ENCODE measurements at places on chromosomes 11 and 22.

- DNase-seq: no peak
Measured at GRCh38 chr11:69259096-69259495, 34.9 kb upstream of the MYEOV start.

GRCh38 chr22:19604711-19605268 is 80.6 kb upstream of the CLDN5 start:
- no peak for DNase-seq

DNA sequence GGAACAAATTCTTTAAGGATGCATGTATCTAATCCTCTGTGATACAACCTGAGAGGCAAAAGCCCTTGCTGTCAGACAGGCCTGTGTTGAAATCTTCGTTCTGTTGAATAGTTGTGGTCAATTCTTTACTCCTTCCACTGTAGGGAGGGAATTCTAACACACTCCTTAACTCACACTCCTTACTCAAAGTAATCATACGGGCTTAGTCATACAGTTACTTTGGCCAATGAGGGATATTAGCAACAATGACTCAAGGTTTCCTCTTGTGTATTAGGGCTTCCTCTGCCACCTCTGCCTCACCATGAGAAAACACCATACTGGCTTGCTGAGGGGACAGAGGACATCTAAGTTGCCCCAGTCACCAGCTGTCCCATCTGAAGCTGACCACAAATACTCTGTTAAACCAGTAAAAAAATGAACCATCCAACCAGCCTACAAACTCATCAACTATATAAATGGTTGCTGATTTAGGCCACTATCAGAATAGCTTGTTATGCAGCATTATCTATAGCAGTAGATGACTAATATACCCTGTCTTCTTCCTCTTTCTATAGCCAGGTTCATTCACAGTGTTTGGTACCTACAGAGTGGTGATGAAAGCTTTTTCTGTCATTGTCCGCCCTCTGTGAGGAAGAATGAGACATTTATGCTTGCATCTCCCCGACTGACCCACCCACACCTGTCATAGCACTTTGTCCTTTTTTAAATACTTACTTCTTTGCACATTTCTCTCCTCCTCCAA is 322.8 kb upstream of the SYN3 start:
- no peak for DNase-seq

DNA sequence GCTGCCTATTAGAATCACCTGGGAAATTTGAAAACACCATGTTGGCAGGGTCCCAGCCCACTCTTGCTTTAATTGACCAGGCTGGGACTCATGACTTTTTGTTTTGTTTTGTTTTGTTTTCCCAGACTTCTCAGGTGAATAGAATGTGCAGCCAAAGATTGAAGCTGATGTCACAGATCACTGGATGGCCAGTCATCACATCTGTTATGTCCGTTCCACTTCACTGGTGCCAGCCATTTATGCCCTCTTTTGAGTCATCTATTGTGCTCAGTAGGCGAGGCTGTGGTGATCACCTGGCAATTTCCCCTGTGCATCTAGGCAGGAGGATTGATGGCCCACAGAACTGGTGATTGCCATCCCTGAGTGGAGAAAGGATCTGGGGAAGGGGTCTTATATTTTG is 297.3 kb downstream of the INSC start:
- DNase-seq: no peak

DNA sequence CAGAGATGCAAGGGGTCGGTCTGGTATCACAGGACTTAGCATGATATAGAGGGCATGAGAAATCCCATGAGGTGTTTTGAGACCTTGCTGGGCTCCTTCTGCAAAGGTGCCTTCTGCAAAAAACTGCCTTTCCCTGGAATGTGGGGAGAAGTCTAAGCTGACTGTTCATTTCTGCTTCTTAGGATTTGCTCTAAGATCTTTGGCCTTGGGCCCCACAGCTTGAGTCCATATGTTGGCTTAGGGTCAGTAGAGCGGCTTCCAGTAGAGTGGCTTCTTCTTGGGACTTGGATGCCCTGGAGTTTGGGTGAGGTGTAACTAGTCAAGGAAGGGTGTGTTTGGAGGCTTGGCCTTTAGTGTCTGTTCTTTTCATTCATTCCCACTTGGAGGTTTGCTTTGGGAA is 37.0 kb downstream of the AMPD3 start:
- no peak for DNase-seq

DNA sequence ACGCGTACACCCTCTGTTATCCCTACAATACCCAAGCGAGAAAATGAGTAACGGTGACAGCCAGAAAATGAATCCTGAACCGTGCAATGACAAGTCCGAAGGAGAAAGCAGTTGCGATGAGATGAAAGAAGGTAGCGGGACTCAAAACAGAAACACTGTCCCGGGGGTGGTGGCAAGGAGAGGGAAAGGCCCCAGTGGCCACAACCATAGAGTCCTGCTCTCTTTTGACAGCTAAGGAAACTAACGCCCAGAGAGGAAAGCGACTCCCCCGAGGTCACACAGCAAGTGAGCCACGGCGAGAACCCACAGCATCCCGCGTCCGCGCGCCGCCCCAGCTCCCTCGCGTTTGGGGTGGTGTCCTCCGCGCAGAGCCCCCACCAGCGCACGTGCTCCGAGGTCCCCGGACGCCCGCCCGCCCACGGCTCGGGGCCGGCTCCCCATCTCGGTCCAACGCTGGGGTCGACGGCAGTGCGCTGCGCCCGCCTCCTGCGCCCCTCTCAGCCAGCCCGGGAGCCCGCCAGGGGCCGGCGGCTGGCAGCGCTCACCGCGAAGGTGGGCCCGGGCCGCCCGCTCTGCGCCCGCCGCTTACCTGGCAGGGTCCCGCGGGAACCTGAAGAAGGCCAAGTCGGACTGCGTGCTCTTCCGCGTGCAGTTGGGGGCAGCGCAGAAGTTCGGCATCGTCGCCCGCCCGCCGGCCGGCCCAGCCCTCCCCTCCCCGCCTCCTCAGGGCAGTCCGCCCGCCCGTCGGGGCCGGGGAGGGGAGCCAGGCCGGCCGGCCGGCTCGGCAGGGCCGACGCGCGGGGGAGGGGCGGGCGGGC is 564 bp downstream of the THAP12 start:
- DNase-seq: peak; percentile 38

DNA sequence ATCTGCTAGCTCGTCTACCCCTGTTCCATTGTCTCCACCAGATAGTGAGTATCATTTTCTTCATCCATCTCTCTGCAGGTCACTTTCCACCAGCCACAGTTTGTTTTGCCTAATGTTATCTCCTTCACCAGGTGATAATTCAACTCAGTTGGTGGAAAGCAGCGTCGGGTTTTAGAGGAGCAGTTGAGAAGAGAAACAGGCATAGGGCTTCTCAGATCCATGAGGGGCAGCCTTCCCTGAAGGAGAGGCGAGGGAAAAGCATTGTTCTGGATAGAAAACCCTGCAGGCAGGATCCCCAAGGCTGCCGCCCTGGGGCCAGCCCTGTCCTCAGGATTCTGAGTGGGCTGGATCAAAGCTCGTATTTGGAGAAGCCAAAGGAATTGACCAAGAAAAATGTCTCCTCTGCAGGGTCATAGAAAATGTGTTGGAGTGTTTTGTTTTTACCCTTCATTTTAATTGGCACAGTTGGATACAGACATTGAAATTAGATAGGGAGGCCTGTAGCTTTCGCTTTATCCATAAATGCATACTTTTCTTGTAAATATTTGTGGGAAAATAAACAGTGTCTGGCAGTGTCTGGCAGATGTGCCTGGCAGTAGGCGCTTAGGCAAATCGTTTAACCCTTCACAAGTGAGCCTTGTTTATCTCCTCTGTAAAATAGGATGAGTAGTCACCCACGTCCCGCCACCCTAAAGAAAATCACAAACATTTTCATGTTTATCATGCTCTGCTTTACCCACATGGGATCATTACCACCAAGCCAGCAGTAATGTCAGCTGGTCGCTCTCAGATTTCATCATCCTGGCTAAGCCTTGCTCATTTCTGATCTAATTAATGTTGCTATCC is 73.4 kb upstream of the TTC12 start:
- no peak for DNase-seq

DNA sequence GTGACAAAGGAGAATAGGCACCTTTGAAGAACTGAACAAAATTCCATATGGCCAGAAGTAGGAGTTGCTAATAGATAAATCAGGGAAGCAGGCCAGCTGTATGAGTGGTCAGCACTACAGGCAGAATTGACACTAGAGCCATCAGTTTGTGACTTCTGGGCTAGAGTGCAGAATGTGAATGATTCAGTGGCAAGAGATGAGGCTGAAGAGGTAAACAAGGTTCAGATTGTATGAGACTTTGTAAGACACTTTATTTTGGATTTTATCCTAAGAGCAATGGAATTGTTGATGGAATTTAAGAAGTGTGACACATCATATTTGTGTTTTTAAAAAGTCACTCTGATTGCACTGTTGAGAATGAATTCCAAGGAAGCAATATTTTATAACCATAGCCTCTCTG is 12.9 kb downstream of the BIRC3 start:
- no peak for DNase-seq

DNA sequence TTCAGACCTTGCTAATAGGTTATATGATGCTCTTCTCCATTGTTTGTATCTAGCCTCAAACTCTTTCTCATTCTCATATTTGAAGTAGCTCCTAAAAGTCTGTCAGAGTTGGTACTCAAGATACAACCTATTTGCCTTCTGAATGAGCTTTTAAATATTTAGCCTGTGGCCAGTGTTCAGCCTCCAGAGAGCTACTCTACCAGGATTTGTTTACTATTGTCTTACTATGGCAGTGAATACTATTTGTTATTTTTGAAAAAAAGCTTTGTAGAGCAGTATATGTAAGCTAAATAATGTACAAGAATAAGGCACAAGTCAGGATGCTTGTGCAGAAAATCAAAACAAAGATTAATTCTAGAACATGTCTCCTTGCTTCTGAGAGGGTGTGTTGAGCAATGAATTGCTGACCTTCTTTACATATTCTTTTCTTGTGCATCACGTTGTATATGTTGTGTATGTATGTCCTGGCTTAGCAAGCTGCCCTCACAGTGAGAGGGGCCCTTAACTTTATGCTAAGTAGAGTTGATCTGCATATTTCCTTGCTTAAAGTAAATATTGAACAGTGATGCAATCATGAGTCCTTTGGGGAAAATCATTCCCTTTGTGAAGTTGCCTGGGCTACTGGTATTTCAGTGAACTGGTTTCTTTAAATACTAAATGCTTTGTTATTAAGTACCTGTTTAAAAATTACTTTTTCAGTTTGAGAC is 438.0 kb downstream of the LUZP2 start:
- no peak for DNase-seq

GRCh38 chr11:65516135-65516968 is 8.5 kb upstream of the SCYL1 start:
- DNase-seq: no peak

GRCh38 chr11:64665411-64665821 is 57.6 kb downstream of the NRXN2 start:
- peak; percentile 32 for DNase-seq
